ENCODE measurements at places on chromosomes 7 and 10.

GRCh38 chr7:157124690-157125089 lies 14.0 kb upstream of the UBE3C start:
- no peak for DNase-seq

DNA sequence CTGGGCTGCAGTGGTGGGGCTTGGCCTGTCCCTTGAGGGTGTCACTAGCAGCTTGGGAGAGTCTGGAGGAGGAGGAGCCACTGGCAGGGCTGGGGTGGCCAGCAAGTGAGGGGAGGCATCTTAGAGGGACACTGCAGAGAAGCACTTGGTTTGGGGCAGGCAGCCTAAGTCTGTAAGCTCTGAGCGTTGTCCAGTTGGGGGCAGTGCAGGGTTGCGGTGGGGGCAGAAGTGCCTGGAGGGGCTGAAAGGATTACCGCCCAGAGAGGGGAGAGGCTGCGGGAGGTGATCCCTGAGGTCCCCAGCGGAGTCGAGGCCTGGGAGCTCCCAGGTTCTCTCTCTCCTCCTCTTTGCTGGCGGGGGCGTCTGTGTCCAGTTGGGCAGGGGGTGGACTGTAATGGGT lies 7.4 kb downstream of the ADCYAP1R1 start:
- no peak for DNase-seq

DNA sequence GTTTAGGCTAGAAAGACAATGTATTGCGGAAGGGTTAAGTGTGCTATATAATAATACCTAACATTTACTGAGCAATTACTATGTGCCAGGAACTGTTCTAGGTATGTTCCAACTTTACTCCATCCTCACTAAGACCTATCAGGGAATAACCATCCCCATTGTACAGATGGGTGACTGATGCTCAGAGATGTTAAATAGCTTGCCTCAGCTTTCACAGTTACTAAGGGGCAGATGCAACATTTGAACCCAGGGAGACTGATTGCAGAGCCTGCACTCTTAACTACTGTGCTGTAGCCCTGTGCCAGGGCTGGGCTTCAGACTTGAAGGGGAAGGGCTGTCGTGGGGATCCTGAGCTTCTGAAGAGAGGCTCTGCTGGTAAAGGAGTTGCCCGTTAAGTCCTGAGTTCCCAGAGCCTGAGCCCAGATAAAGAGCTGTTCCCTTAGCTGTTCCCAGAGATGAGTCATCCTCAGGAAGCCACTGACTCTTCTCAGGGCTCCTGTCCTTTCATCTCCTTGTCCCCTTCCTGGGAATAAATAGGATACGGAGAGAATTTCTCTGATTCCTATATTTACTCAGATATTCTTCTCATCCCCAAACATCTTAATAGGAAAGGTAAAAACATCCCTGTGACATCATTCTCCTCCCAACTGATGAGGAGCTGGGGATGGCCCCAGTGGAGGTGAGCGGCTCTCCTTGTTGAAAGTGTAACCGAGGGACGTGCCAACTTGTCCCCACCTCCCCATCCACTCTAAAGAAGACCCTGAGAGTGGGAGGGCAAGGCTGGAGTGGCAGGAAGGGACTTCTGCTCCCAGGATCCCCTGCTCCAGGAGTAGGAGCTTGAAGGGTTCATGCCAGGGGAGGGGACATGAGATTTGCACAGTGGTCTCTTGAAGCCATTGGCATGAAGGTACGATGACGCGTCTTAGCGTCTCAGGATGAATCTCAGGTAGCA lies 28.0 kb upstream of the HABP2 start:
- DNase-seq = no peak

GRCh38 chr7:95596198-95597063 lies at the start of gene PDK4:
Gene PDK4 (minus strand): TSS chr7:95596516. CDS start chr7:95596293, 223 bp downstream.
- no peak for DNase-seq
